ENCODE measurements at places on chromosomes 4 and X.

DNA sequence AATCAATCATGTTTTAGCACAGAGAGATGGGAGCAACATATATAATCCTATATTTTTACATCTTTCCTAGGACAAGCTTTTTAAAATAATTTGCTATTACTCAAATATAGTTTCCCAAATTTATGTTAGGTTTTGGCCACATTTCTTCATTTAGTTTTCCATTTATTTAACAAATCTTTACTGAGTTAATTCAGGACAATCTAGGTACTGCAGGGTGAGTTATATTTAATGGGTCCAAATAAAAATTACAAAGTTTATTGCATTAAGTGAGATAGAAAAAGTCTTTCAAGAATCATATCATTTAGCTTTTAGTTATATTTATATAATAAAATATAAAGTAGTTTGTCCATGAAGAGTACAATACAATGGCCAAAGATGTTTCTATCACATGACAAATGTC lies 269.2 kb downstream of the EPHA5 start:
- no peak for DNase-seq

DNA sequence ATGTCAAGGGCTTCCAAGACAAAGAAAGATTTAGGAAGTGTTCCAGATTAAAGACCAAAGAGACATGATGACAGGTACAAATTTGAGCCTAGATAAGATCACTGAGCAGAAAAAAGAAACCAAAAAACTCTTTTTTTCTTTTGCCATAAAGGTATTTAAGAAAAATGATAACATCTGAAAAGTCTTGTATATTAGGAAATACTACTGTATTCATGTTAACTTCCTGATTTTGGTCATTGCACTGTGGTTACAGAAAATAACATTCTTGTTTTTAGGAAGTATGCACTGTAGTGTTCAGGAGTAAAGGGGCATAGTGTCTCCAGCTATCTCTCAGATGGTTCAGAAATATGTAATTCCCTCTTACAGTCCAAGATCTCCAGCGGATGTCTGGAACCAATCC lies 37.1 kb downstream of the RWDD4 start:
- DNase-seq, result no peak

GRCh38 chr4:14934704-14935390 lies 67.4 kb upstream of the CPEB2 start:
- no peak for DNase-seq

- no peak for DNase-seq
Measured at GRCh38 chrX:154355776-154356140, 18.7 kb downstream of the FLNA start.

DNA sequence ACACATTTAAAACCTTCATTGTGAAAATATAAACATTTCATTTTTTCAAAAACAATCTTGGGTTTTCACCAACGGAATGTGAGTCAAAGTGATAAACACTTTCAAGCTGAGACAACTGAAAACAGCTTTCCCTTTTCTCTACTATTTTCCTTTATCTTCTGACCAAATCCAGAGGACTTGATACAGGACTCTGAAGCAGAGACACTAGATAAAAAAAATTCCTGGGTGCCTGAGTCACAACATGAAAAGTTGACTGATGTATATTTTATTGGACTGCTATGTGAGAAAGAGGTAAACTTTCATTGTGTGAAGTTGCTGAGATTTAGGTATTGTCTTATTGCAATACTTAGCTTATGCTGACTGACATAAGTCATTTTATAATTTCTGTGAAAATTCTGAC lies 411.2 kb downstream of the SPOCK3 start:
- DNase-seq, result no peak

Data from activated naive CD8-positive, alpha-beta T cell treated with anti-CD3 and anti-CD28 coated beads, Interleukin-2, amount 50 U/mL, for 24 hours (primary cell).